ENCODE measurements at places on chromosomes 16 and 17. TPM values are rescaled to one million over a fixed set of nuclear protein-coding genes. Genes with fewer than 3 reads are reported as not detected.

DNA sequence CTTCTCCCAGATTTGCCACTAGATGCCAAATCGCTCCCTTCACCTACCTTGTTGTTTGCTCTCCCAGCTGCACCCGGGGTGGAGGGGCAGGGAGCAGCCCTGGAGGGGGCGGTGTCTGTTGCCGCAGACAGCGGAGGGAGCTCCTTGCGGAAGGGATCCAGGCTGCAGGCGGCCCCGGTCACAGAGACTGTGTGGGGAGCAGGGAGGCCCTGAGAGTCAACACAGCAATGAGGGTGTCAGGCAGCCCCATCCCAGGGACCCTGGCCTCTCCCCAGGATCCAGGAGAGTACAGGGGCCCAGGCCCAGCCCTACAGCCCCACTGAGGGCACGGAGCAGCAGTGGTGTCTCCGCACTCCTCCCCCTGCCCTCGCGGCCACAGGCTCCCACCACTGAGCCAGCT lies 50.5 kb upstream of the CHMP6 start:
- ATAC-seq = no peak

DNA sequence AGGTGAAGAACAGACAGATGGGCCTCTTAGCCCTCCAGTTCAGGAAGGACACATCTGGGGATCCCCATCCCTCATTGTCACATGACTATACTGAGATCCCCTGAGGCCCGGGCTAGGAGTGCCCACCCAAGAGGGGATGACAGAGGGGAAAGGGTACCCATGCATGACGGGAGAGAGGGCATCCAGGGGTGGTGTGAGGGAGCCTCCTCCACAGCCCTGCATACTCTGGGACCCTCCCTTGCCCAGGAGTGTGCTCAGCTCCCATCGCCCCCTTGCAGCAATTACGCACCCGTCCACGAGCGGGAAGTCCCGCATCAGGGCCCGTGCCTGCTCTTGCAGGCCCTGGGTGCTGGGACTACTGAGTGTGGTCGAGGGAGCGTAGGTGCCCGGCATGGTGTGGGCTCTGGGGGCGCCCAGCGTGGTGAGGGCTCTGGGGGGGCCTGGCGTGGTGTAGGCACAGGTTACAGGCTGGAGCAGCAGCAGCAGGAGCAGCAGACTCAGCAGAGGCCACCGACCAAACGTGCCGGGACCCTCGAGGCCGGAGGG lies 6.5 kb downstream of the DPEP2 start:
- ATAC-seq = no peak

DNA sequence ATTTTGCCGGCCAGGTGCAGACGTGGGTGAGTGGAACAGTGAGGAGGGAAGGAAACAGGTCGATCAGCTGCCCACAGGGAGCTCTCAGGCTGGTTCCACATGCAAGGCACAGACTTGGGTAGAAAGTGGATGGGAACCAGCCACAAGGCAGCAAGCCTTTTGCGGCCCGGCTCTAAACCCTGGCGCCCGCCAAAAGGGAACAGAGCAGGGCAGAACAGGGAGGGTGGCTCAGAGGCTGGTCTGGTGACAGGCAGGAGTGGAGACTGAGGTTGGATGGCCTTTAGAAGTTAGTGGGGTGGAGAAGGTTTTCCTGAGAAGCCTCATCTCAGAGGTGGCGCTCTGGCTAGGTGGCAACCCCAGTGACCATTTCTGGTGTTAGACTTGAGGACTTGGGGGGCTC lies 10.4 kb downstream of the LLGL2 start:
- no peak for ATAC-seq

DNA sequence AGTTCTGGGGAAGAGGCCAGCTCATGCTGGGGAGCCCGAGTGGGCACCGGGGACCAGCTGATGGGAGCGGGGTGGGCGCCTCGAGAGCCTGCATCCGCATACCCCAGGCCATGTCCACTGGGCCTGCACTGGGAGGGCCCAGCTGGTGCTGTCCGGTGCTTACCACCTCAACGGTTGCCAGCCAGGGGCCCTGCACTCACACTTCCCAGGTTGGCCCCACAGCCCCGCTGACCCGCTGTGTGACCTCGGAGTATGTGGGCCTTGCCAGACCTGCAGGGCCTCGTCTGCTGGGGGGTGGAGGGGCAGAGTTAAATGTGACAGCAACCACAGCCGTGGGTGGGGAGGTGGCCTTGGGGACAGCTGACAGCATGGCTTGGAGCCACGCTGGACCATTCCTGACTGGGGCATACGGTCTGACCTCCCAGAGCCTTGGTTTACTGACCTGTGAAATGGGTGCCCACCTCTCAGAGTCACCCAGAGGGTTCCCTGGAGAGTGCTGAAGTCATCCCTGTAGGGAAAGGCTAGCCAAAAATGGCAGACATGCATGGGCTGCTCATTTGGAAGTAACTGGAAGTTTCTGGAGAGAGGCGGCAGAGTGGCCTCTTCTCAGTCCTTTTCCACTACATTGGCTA lies 5.4 kb upstream of the GAA start:
- ATAC-seq = no peak

The PRSS27 gene
- total RNA-seq = 2.2 TPM
